Activated T-helper 1 cell treated with anti-CD3 and anti-CD28 coated beads, Interleukin-2, amount 50 U/mL, for 16 hours (primary cell): ENCODE measurements at places on chromosomes 7 and 10.

DNA sequence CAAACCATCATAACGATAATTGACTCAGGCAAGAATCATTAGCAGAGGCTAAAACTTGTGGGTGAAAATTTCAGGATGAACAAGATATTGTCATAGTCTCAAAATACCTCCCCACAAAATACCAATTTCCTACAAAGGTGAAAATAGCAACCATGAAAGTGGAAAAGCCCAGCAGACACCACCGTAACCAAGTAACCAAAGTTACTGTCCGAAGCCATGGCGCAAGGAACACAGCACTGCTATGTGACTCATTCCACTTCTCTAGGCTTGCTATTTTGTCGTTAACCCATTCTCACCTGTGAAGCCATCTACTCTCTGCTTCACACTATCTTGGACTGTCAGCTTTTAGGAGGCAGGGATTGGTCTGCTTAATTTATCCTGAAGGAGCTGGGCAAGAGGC, 113.8 kb upstream of the CACUL1 start:
- no peak for DNase-seq

- no peak for DNase-seq
These were observed 66.4 kb downstream of the MTURN start for GRCh38 chr7:30201161-30201666.

DNA sequence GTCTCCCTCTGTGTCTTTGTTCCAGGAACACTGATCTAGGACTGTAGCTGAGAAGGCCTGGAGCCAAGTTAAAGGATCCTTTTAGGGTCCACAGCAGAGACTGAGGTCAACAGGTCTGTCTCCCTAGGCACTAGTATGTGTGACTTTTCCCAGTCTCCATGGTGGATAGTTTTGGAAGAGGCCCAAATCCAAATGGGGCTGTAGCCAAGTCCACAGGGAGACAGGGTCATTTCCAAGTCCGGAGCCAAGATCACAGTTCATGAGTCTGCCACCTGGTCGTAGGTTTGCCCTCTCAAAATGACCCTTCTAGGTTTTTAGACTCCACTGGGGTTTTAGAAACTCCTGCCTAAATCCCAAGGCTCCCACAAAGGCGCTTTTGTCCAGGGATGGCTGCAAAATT, 16.8 kb downstream of the ZNF277 start:
- no peak for DNase-seq

- no peak for DNase-seq
These were observed at the start of gene BTBD16 for GRCh38 chr10:122271076-122271475. TSS of gene BTBD16 (plus strand) at chr10:122271296. CDS start at chr10:122275082, 3,786 bp downstream.

- DNase-seq, result no peak
These were observed 177.1 kb downstream of the DGKI start for GRCh38 chr7:137669706-137670105.

DNA sequence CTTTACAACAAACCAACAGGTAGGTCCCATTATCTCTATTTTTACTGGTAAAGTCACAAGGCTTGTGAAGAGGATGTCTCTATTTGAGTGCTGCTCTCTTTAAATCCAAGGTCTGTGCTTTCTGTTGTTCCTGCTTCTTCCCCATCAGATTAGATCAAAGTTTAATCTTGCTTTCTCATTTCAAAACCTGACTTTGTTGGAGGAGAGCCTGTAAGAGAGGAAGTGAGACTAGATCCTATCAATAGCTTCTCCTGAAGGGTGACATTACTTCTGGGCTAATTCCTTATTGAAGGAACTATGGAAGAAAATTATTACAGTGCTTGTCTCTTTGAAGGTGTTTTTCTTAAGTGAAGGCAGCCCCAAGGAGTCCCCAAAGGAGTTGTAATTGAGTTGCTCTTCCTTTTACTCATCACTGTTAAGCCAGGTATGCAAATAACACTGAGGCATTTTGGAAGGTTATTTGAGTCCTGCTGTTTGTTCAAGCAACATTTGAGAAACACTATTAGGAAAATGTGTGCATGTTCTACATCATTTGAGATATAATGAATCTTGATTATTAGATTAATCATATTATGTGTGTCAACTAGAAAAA, 146.2 kb upstream of the MBL2 start:
- no peak for DNase-seq

- DNase-seq, result no peak
These were observed 78.1 kb upstream of the PRR15 start for GRCh38 chr7:29485339-29486190.

DNA sequence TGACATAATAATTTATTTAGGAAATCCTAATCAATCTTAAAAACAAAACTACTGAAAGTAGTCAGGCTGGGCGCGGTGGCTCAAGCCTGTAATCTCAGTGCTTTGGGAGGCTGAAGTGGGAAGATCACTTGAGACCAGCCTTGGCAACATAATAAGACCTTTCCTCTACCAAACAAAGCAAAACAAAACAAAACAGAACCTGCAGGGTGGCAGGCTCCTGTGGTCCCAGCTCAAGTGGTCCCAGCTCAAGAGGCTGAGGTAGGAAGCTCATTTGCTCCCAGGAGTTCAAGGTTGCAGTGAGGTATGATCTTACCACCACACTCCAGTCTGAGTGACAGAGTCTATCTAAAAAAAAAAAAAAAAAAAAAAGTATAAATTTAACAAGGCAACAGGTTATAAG, 748.0 kb downstream of the CNTNAP2 start:
- no peak for DNase-seq

DNA sequence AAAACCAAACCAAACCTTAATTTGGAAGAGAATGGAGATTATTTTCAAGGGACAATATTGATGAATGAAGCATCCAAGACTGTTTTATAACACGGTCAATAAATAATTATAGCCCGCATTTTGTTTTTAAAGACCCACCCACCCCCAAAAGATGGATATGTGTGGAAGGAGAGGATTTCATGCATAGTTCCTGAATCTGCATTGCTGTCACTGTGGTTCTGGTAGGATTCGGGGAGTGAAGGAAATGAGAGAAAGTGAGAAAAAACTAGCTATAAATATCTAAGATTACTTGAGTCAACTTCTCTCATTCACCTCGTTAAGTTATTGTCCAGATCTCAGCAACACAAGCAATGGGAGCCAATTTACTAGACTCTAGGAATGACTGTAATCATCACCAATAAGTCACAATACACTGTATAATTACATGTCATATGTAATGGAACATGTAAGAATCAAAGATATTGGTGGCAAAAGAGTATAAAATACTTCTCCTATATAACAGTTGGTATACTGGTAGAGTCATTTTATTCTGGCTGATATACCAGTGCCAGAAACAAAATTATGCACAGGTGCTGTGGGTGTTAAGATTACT, 30.2 kb downstream of the NAMPT start:
- DNase-seq, result no peak

GRCh38 chr10:130745251-130745650, 566.3 kb downstream of the TCERG1L start:
- no peak for DNase-seq

DNA sequence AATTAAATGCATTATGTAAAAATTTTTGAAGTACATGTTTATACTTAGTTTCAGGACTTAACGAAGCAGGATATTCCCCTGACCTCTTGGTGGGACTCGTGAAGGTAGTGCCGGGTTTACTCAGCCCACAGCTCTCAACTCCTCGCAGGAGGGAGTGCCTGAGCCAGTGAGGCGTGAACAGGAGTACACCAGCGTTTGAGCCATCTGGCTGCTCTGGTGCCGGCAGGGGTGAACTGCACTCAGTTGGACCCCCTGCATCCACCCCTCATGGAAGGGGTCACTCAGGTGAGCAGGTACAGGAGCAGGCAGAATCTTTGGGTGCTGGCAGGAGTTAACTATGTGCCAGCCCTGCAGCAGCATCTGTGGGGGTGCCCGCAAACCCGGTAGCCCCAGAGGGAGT, 625.1 kb upstream of the PCDH15 start:
- no peak for DNase-seq

- no peak for DNase-seq
These were observed 3.2 kb upstream of the ASCC1 start for GRCh38 chr10:72219235-72219814.

DNA sequence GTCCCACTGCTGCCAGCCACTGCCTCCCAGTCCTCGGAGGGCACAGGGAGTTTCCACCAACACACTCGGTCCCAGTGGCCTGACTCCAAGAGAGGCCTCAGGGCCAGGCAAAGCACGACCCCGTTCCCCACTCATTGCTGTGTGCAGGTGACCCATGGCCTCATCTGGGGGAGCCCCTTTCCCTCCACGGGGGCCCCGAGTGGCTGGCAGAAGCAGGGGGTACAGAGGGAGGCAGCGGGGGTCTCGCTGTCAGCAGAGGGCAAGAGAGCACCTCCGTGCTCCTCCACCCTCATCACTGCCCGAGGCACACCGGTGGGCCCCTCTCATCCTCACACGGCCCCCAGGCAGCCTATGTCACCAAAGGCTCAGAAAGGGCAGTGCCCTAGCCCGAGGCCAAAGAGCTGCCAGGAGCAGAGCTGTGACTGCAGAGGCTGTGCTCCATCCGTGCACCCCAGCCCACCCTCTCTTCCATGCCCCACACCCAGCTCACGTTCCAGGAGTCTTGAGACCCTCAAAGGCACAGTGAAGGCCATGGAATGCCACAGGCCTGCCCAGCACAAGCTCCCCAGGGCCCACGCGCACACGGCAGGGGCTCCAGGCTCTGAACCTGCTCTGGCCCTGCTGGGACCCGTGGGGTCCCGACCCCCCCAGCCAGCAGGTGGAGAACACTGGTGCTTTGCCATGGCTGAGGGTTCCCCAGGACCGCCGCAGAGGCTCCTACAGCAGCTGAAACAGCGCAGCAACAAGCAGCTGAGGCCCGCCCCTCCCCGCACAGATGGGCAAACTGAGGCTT, 25.9 kb downstream of the MICALL2 start:
- no peak for DNase-seq

- no peak for DNase-seq
These were observed 49.2 kb upstream of the CPN1 start for GRCh38 chr10:100130831-100131230.

- DNase-seq, result no peak
These were observed 171.7 kb upstream of the PFKP start for GRCh38 chr10:2895594-2896196.

DNA sequence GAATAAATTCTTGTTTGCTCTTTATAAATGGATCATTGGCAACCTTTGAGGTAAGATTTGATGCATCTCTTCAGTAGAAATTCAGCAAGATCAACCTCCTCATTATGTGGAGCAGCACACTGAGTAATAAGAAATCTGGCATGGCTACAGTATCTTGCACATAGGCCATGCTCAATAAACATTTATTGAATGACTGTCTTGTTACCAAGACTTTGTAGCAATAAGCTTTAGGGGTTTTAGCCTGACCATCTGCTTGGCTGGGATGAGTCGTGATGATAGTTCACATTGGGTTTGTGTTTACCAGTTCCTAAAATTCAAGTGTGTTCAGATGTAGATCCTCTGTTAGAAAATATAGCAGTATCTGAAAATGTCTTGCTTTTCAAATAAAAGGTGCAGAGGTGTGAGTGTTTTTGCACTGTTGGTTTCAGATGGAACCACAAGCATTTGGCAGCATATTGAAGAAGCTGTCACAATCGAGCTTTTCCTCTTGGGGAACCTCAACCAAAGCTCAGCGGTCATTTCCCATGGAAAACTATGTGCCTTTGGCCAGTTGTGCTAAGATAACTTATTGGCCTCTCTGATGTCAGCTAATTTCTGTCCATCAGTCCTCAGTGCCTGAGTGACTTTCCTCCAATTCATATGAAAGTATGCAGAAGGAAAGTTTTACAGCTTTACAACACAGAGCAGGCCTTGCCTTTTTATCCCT, 442.6 kb downstream of the GFRA1 start:
- no peak for DNase-seq

GRCh38 chr7:1973321-1974251, 259.2 kb downstream of the MAD1L1 start:
- DNase-seq, result no peak

- no peak for DNase-seq
These were observed 38.1 kb upstream of the PIK3AP1 start for GRCh38 chr10:96758423-96758822.

DNA sequence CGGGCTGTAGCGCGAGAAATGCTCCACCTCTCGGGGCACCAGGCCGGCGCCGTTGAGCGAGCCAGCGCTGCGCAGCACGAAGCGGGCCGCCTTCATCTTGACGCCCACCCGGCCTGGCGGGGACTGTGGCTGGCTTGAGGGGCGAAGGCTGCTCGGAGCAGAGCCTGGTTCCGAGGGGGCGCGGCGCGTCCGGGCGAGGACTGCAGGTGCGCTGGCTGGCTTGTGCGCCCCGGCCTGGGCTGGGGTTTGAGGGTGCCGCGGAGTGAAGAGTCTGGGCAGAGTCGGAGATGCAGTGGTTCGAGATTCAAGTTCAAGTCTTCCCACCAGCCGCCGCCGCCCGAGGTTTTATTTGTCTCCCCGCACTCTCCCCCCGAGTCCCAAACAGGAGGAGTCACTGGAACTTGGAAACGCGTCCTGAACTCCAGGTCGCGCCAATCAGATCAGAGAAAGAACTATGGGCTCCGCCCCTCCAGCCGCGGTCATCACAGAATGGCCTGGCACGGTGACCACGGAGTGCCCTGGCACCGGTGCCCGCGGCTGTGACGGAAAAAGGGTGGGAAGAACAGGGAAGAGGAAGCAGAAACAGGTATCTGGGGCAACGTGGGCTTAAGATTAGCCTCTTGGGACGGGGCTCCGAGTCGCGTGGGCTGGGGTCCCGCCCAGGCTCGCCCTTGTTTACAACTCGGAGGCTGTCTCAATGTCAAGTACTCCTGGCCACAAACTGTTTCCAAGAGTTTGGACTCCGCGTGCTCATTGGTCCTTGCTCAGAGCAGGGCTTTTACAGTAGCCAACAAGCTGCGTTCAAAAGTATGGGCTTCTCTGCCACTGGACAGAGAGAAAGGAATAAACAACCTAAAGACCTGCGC, at the start of gene PDK4:
PDK4 (minus strand) TSS at position 319 of the 866 bp plus-strand sequence; CDS start at position 96, 223 bp downstream.
- DNase-seq, result no peak

GRCh38 chr7:157768198-157768597, 431.4 kb downstream of the DNAJB6 start:
- no peak for DNase-seq

- no peak for DNase-seq
These were observed 136.3 kb downstream of the SH3PXD2A start for GRCh38 chr10:103719036-103719435.
